ENCODE measurements at places on chromosomes 13 and 19.

DNA sequence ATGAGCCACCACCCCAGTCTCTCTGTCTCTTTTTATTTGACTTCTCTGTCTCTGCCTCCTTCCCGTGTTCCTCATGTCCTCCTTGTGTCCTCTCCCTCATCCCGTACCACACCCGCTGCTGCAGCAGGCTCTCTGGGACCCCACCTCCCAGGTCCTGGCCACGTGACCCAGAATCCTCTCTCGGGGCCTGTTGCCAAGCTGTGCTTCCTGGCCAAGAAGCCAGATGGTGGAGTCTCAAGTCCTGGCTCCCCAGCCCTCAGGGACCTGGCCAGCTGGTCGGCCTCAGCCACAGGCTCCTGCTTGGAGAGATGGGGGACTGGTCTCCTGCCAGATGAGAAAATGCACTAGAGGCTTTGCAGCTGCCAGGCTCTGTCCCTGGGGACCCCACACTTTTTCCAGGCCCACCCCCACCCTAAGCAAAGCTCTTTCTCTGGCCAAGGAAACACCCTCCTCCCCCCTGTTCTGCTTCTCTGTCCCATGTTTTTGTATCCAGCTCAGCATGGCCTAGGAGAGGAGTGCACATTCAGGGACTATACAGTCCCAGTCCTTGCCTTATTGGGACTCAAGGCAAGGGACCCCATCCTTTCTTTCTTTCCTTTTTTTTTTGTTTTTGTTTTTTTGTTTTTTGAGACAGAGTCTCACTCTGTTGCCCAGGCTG is 34.3 kb upstream of the SHKBP1 start:
- DNase-seq, result no peak

- no peak for DNase-seq
Observed at GRCh38 chr13:73496711-73497110, 437.9 kb downstream of the KLF5 start.

GRCh38 chr19:32570081-32570785 is 10.8 kb upstream of the PDCD5 start:
- DNase-seq, result peak; percentile 50

DNA sequence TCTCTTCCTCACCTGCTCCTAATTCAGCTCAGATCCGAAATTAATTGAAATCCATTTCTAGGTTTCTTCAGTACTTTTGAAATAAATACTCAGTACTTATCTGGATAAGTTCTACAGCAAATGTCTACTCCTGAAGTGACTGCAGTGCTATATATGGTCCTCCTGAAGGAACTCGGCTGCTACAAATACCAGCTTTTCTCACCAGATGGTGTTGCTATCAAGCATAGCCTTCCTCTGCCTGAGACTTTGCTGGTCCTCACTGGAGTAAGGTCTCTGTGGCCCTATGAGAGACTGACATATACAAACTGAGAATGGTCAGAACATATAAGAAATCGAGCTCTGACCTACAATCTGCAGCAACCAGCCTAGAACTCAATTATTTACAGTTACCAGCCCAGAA is 161.6 kb downstream of the NDFIP2 start:
- DNase-seq, result no peak

- peak; percentile 62 for DNase-seq
Observed at GRCh38 chr19:5953680-5954213, 24.2 kb downstream of the RANBP3 start.

GRCh38 chr19:15672580-15673175 is at the start of gene CYP4F12:
Gene CYP4F12 (plus strand): TSS chr19:15673087. CDS start chr19:15673530, 443 bp downstream.
- DNase-seq, result no peak

DNA sequence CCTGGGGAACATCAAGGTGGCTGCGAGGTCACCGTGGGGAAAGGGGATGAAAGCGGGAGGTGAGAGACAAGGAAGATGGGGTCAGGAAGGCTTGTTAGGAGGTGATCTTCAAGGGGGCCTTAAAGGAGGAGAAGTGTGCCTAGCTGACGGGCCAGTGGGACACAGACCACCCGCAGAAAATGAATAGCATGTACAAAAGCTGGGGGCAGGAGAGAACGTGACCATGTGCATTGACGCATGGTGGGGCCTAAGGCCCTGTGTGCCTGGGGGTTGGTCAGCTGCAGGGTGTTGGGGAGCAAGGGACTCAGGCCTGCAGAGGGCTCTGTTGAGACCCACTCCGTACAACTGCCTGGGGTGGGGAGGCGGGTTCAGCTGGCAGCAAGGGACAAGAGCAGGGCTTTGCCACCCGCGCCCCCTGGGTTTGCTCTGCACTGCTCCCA is 5.9 kb downstream of the RAB8A start:
- peak; percentile 35 for DNase-seq

GRCh38 chr13:95647321-95647720 is 2.8 kb upstream of the DZIP1 start:
- no peak for DNase-seq

GRCh38 chr13:20470136-20470535 is 55.5 kb downstream of the CRYL1 start:
- no peak for DNase-seq

DNA sequence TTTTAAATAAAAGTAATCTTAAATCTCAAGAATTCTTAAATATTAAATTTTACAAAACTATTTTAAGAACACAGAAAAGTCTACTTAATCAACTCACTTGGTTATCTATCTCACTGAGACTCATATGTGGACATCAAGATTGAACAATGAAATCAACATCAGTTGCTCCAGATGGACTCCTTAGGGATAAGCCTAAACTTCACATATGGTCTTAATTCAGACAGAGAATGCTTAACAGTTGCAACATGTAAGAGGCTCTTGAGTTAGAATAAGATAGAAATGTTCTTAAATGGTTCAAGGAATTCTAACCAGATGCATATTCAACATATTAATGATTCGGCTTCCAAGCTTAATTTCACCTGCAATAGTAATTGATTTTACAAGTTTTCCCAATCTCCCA is 1730.9 kb downstream of the PCDH9 start:
- no peak for DNase-seq

Data from suppressor macrophage treated with lipopolysaccharide for 4 hours (primary cell).